ENCODE measurements at places on chromosomes 2 and 18.

GRCh38 chr18:13449651-13450050, 231.1 kb downstream of the LDLRAD4 start:
- DNase-seq: no peak

GRCh38 chr2:44642123-44642857, 280.5 kb downstream of the CAMKMT start:
- DNase-seq: no peak

GRCh38 chr2:241257419-241258032, 57.9 kb downstream of the HDLBP start:
- DNase-seq: no peak

GRCh38 chr2:3460831-3461800, 58.2 kb downstream of the ADI1 start:
- no peak for DNase-seq

DNA sequence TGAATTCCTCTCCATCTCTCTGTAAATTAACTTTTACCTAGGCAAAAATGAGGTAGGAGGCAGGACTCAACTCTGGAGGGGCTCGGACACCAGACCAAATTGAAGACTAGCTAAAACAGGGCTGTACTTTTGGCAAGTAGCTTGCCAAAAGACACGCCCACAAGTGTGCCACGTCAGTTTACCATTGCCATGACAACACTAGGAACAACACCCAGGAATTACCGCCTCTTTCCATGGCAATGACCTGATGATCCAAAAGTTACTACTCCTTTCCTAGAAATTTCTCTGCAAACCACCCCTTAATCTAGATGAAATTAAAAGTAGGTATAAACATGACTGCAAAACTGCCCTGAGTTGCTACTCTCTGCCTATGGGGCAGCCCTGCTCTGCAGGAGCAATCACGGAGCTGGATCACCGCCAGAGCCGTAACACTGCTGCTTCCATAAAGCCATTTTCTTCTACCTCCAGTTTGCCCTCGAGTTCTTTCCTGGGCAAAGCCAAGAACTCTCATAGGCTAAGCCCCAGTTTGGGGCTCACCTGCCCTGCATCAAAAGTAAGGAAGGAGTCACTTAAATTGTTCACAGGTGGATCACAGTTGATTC, 66.0 kb upstream of the FAM136A start:
- DNase-seq: no peak

GRCh38 chr2:13480057-13480456, 763.3 kb downstream of the TRIB2 start:
- no peak for DNase-seq

- no peak for DNase-seq
These were observed 182.3 kb downstream of the RDH14 start for GRCh38 chr2:18378020-18378653.

All from esophagus squamous epithelium (tissue), 5 donors.